Activated CD8-positive, alpha-beta memory T cell treated with anti-CD3 and anti-CD28 coated beads, Interleukin-2, amount 50 U/mL, for 48 hours (primary cell): ENCODE measurements at places on chromosomes 1 and 21.

DNA sequence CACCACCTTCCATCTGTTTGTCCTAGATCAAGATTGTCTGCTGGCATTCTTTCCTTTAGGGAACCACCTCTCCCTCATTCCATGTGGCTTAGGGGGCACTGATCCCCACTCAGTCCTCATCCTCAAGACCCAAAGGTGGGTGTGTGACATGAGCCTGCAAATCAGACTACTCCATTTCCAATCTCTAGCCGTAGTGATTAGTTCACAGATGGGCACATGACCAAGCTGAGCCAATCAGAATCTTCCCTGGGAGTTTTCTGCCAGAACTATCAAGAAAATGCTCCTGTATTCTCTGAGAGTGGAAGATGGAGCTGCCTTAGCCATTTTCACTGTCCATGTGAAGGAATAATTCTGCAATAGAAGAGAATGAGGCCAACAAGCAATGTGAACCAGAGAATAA is 19.3 kb upstream of the PTPRF start:
- DNase-seq, result peak; percentile 10

- DNase-seq, result peak; percentile 82
These were observed 14.9 kb upstream of the IFNLR1 start for GRCh38 chr1:24201941-24202440.

- peak; percentile 98 for DNase-seq
These were observed 53.8 kb downstream of the IER5 start for GRCh38 chr1:181142096-181142958.

GRCh38 chr1:116453906-116454305 is 80.9 kb downstream of the ATP1A1 start:
- no peak for DNase-seq

DNA sequence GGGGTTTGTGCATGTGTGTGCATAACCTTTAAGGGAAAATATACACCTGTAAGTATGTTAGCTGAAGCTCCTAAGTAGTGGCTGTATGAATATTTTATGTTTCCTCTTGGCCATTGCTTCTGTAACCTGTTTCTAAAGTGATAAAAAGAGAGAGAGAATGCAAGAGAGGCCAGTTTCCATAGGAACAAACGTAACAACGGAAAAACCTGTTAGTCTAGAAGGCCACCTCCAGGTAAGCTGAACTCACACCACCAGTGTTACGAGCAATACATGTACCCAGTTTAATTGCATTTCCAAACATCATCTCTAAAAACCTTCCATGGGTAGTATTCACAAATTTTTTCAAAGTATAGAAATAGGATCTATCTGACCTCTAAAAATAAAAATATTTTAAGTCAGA is 63.1 kb downstream of the PLPPR4 start:
- no peak for DNase-seq

GRCh38 chr21:32580949-32581348 is 4.4 kb downstream of the TCP10L start:
- DNase-seq, result no peak

- DNase-seq, result no peak
These were observed 92.0 kb upstream of the BARHL2 start for GRCh38 chr1:90809093-90809492.

DNA sequence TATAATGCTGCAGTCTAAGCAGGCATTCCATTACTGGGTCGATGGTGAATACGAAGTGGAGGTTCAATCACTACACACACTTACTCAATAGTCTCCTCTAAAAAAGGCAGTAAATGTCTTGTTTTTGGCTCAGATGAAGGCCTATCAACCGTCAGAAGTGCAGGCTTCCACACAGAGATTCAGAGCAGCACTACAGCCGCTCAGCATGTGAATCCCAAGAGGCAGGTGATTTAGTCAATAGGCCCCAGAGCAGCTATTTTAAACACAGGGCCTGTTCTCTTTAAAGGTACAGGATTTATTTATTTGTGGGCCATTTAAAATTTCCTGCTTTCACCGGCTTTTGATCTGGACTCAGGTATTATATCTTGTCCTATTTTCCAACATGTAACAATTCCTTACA is 293.7 kb downstream of the RGS7 start:
- DNase-seq, result no peak

- no peak for DNase-seq
These were observed 123.6 kb upstream of the SPATA6 start for GRCh38 chr1:48595613-48596012.

GRCh38 chr1:53822931-53823330 is 15.2 kb downstream of the NDC1 start:
- no peak for DNase-seq
